ENCODE measurements at places on chromosomes 1 and 21.

DNA sequence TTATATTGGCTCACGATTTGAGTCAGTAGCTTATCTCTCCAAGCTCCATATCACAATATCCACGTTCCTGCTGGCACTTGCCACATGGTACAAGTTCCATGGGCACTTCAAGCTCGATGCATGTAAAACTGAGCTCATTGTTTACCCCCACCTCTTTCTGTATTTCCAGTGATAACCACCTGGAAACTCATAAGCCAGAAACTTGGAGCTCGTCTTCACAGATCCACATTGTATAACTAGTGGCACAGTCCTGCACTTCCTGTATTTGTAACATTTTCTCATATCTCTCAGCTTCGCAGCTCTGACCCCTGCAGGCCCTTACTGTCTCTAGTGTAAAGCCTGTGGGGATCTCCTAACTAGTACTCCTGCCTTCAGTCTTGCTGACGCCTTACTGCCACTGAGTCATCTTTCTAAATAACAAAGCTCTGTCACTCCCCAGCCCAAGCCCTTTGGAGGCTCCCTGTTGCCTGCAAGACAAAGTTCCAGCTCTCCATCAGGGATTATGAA is 6.5 kb upstream of the C2CD4D start:
- no peak for DNase-seq

DNA sequence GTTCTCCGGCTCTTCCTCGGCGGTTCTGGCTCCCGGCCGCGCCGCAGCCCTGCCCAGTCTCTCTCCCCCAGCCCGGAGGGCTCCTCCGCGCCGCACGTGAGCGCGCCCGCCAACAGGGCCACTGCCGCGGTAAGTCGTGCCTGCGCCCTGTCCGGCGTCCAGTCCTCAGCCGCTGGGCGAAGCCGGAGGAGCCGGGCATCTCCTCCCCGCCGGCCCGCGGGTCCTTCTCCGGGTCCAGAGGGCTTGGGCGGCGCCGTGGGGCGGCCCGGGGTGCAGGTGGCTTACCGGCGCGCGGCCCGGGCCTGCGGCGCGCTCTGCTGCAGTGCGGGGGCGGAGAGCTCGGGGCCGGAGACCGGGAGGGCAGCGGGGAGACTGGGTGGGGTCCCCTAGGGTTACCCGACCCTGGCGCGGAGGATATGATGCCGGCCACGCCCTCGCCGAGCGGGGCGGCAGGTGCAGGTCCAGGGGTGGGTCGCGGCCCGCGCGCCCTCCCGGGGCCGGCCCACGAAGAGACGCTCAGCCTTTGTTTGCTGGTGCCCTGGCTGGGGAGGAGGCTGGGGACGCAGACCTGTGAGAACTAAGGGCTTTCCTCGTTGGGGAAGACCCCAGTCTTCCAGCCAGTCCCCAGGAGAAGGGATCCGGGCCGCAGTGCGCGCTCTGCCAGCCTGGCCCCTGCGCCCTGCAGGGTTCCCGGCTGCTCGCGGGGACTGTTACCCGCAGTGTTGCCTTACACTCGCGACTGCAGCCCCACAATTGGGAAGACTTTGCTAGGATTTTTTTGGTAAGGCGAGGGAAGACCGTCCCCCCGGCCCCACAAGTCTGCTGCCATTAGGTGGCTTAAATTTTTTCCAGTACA is at the start of gene DOP1B:
TSS of gene DOP1B (plus strand) at position 10 of the 856 bp plus-strand sequence. CDS start 7,910 bp downstream, outside the sequence.
- DNase-seq: no peak

- no peak for DNase-seq
Observed at GRCh38 chr1:4565801-4566449, 88.5 kb upstream of the AJAP1 start.

DNA sequence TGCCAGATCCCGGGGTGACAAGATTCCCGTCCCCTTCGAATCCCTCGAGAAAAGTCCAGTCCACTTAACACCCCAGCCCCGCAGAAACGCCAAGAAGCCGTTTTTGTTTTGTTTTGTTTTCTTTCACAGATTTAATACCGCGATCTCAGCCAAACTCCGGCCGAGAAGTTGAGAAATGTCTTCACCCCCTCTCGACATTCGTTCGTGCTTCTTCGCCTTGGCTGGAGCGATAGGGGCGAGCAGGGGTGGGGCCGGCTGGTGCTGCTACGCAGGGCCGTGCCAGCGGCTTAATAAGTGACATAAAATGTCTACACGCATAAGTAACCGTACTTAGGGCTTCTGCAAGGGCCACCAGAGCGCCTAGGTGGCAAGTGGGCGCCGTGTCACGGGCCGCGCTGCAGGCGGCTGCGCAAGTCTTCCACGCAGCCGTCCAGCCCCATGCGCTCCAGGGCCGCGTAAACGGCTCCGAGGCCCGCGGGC is 4.9 kb downstream of the TNFRSF25 start:
- no peak for DNase-seq

- DNase-seq: peak; percentile 25
Observed at GRCh38 chr1:228006034-228006785, 588 bp upstream of the WNT3A start.

DNA sequence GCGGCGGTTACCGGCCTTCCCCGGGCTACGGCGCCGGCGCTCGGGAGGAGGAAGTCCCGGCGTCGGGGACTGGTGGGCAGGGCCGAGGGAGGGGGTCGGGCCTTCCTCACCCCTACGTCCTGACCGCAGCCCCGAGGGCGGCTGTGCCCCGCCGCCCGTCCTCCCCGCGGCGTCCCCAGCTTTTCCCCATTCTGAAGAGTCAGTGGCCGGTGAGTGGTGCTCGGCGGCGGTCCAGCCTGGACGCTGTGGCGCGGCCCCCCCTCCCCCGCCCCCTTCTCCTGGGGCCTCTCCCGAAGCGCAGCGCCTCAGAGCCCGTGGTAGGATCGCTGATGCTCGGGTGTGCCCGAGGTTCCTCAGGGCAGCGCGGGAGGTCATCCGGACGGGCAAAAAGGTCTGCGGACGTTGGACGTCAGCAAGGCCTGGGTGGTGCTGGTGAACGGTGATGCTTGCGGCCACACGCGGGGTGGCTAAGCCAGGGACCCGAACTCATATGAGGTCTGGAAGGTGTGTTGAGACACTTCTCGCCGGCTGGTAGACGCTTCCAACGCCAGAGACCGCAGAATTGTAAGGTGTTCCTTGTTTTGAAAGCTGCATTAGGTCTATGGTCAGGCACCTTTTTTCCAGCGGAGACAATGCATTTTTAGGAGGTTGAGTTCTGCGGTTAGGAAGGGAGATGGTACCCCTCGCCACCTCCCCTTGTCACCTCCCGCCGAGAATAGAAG is 725 bp downstream of the SLC25A33 start:
- DNase-seq: no peak

GRCh38 chr1:39575191-39576015 is 1.2 kb downstream of the PABPC4 start:
- DNase-seq: no peak

GRCh38 chr21:29219165-29219770 is 79.5 kb upstream of the BACH1 start:
- DNase-seq: no peak

GRCh38 chr1:227185291-227185690 is 133.0 kb downstream of the CDC42BPA start:
- no peak for DNase-seq

DNA sequence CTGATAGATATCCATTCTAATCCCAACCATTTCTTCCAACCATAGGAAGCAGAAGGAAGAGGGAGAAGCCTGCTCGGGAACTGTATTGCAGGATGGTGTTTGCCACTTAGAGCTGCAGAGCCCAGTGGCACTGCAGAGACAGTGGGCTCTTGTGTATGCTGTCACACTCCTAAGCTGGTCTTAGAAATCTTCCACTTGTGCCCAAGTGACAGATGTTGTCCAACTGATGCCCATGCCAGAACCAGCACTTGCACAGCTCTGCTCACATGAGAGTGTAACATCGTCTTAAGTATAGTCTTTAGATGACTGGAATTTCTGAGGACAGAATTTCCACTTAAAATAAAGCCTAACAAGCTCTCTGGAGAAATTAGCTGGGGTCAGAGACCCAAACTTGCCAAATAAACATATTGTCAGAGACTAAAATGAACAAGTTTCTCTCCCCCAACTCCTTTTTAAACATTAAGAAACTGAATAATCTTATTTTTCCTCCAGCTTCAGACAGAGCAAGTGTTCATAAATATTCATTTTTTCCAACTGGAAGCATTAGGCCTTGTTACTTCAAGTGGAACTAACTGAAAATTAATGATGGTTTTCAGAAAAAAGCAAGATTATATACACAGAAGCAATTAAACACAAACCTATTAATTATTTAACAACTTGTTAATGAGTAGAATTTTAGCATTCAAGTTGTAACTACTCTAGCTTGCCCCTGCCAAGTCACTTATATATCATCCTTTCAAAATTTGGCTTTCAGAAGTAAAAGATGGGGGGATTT is 577.3 kb downstream of the AJAP1 start:
- DNase-seq: no peak

- DNase-seq: no peak
Observed at GRCh38 chr1:1534401-1535154, 5.8 kb downstream of the TMEM240 start.

DNA sequence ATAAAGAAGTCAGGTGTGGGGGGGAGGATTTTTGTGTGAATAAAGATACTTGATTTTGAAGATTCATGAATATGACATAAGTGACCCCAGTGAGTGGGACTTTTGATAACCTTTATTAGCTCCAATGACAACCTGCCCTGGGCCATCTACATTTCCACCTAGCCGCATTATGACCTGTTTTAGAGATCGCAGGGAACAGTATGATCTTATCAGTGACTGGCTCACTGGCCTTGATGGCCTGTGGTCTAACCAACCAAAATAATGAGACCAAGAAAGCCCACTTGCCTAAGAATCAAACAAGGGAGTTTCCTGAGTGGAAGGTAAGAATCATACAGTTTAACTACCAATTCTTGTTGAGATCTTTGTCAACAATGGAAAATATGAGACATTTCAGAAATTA is 1.8 kb downstream of the ELAPOR1 start:
- no peak for DNase-seq

DNA sequence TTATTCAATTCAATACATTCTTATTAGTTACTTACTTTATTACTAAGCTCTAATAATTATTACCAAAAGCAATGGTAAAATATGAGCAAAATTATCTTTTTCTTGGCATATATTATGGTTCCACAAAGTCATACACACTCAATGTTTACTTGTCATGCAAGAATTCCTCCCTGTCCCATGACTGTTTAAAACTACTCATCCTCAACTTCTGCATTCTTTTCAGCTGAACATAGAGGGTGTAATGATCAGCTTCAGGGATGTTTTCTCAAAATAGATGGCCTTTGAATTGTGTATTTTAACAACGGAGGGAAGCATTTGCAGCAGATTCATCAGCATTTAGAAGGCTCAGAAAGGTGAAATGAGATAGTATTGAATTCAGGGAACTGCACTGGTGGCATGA is 499.0 kb downstream of the RWDD3 start:
- DNase-seq: no peak

- no peak for DNase-seq
Observed at GRCh38 chr1:201759194-201759815, 69.7 kb upstream of the IPO9 start.

DNA sequence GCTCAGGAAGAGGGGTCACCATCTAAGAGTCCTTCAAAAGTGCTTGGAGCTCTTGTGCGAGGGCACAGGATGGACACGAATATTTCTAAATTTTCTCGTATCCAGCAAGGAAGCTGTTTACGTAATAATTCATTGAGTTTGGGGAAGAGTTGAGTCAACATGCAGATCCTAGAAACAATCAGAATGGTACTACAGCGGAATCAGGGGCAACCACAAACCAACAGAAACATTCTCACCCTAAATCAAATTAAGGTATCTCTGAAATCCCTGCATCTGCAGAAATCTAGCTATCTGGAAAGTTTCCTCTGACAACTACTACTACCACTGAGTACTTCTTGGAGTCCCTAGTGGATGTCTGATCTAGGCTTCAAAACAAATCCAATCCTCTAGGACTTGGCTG is 352.4 kb downstream of the LTN1 start:
- no peak for DNase-seq

GRCh38 chr21:33642896-33643657 is 776 bp downstream of the ITSN1 start:
- no peak for DNase-seq

- no peak for DNase-seq
Observed at GRCh38 chr1:242629396-242629795, 104.9 kb upstream of the PLD5 start.

DNA sequence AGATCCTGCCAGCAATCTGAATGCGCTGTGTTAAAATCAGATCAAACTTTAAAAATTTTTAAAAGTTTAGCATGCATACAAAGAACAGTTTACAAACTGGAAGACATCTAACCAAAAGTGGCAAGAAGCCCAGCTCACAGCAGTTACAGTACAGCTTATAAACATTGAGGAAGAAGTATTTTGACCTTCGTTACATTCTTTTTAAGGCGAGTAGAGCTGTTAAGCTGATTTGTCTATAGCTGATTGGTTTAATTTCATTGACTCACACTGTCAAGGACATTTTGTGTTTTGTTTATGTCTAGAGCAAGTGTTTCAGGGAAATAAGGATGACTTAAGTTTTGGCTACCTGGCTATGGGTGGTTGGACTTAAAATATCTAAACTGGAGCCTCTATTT is 3.0 kb upstream of the PGM1 start:
- DNase-seq: no peak

DNA sequence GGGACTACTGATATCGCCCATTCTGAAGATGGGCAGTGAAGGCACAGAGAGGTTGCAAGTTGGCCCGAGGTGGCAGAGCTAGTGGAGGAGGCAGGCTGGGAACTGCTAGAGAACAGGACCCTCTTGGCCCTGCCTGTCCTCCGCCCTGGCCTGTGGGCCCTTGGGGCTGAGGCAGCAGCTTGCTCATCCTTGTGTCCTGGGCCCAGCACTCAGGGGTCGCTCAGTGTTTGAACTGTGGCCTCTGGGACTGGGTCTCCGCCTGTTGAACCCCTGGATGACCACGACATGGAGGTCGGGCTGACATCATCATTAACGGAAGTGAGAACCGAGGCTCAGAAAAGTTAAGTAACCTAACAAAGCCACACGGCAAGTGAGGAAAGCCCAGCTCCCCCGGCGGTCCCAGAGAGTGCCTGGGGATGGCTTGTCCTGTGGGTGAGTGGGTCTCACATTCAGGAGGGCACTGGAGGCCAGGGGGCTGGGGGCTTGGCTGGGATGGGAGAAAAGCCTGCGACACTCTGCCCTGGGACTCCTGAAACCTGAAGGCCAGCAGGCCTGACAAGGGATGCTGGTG is 23.0 kb upstream of the DDOST start:
- DNase-seq: no peak

GRCh38 chr1:28162151-28162550 is 14.3 kb downstream of the PTAFR start:
- DNase-seq: no peak

DNA sequence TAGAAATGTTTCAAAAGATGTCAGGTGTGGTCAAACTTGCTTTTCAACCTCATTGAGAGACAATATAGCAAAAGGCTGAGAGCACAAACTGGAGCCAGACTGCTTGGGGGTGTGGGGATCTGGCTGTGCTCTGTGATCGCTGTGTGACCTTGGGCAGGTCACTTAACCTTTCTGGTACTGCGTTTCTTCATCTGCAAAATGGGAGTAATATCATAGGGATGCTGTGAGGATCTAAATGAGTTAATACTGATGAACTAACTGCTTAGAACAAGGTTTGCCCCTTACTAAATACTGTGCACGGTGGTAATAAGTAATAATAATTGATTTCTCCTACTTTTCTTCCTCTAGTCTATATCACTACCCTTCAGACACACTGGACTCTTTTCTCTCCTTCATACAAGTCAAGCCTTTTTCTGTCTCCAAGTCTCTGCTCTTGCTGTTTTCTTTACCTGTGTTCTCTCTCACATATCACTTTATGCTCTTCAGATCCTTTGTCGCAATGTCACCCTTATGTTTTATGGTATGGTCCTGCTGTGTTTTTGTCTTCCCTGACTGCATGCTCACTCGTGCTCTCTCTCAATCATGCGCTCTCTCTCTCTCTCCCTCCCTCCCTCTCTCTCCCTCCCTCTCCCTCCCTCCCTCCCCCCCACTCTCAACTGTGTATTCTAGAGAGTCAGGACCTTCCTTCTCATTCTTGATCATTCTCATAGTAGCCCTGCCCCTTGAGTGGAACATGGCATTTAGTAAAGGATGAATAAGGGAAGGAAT is 3.3 kb downstream of the MGST3 start:
- no peak for DNase-seq
